Osteocyte (in vitro differentiated cells): ENCODE measurements at places on chromosomes 7 and 10. TPM values are rescaled to one million over a fixed set of nuclear protein-coding genes. Genes with fewer than 3 reads are reported as not detected.

DNA sequence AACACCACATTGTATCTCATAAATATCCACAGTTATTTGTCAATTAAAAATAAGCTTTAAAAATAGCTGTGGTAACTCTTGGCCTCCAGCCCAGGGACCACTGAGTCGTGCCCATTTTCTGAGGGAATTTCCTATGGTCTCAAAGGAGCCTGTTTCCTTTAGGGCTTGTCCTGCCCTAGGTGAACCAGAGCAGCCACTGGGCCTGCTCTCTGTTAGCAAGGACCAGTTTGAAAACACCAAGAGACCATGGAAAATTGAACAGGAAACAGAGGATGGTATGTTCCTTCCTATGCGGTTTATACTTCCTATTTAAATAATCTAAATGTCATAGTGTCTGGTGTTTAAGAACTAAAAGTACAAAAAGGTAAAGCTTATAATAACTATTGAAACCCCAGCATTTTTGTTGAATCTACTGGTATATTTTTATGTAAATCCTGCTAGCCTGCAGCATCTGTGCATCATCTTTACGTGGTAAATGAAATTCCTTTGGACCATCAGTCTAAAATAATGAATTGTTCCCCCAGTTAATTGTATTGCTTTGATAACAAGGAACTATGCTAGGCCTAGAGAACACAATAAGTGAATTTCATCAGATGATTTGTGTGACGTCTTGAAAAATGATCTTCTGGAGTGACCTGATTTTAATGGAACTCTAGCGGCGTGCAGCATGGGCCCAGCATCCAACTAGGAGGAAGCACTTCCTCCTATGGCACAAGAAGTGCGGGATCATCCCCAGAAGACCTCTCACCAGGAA, 333.7 kb downstream of the GFRA1 start:
- no peak overlapping the region for H3K27ac ChIP-seq
- no peaks in the 10 kb centered on the region for H3K36me3 ChIP-seq
- no peak for DNase-seq
- peaks cover 24% of the 10 kb centered on the region for H3K4me1 ChIP-seq

DNA sequence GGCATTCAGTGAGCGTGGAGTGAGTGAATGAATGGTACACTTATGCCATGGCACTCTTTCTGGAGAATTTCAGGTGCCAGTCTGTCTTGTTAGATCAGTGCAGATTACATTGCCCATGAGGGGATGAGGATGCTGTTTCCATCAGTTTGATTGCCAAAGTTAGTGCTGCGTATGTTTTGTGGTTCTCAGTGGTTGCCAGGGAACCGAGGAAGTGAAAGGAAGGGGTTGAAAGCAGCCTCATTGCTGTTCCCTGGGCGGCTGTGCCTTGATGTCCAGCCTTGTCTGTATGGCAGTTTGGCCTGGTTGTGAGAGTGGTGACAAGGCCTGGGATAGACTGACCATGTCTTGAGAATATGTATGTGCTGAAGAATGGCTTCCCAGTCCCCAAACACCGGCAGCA, 30.2 kb downstream of the WBP1L start:
- peak overlapping the region; percentile 16 for H3K4me3 ChIP-seq
- H3K27ac ChIP-seq = peak overlapping the region; percentile 94
- H3K27me3 ChIP-seq = no peaks in the 10 kb centered on the region
- H3K36me3 ChIP-seq = no peaks in the 10 kb centered on the region
- H3K4me1 ChIP-seq = peaks cover 84% of the 10 kb centered on the region

- H3K4me3 ChIP-seq = no peak overlapping the region
- no peak for DNase-seq
- peaks cover 33% of the 10 kb centered on the region for H3K4me1 ChIP-seq
- peak overlapping the region; percentile 38 for H3K27ac ChIP-seq
- H3K36me3 ChIP-seq = peaks cover 32% of the 10 kb centered on the region
Measured at GRCh38 chr10:14126697-14127440, 203.9 kb downstream of the FRMD4A start.

DNA sequence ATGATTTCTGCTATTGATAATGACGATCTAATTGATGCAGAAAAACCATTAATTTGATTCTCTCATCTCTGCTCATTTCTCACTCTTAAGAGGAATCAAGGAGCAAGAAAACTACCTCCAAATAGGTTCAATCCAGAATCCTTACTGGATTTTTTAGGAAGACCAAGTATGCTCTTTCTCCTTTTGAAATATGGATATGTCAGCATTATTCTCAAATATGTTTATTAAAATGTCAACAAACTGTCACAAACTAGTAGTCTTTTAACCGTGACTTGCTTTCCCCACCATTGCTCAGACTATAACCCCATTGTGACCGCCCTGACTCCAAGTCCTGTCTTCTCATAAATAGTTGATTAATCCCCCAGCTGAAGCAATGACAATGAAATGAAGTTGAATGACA, 1.1 kb upstream of the ATOH7 start:
- DNase-seq = no peak
- no peak overlapping the region for H3K4me3 ChIP-seq
- no peak overlapping the region for H3K27ac ChIP-seq
- peaks cover 7% of the 10 kb centered on the region for H3K4me1 ChIP-seq
- H3K36me3 ChIP-seq = no peaks in the 10 kb centered on the region
- peaks cover 31% of the 10 kb centered on the region for H3K27me3 ChIP-seq

GRCh38 chr10:97974100-97974499, 56.3 kb downstream of the CRTAC1 start:
- DNase-seq = no peak
- no peaks in the 10 kb centered on the region for H3K4me1 ChIP-seq
- no peak overlapping the region for H3K27ac ChIP-seq
- peaks cover 69% of the 10 kb centered on the region for H3K27me3 ChIP-seq

GRCh38 chr7:18580950-18581349, 85.4 kb downstream of the HDAC9 start:
- no peak for DNase-seq
- no peak overlapping the region for H3K4me3 ChIP-seq

DNA sequence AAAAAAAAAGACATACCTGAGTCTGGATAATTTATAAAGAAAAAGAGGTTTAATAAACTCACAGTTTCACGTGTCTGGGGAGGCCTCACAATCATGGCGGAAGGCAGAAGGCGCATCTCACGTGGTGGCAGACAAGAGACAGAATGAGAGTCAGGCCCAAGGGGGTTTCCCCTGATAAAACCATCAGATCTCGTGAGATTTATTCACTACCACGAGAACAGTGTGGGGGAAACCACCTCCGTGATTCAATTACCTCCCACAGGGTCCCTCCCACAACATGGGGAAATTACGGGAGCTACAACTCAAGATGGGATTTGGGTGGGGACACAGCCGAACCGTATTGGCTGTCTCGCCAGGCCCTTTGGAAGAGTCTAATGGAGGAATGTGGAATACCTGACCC, 9.0 kb upstream of the MAFK start:
- no peak for DNase-seq
- H3K27ac ChIP-seq = no peak overlapping the region
- no peak overlapping the region for H3K4me3 ChIP-seq

- DNase-seq = peak; percentile 77
- H3K27me3 ChIP-seq = no peaks in the 10 kb centered on the region
- H3K36me3 ChIP-seq = no peaks in the 10 kb centered on the region
- no peak overlapping the region for H3K27ac ChIP-seq
- H3K4me3 ChIP-seq = no peak overlapping the region
- no peaks in the 10 kb centered on the region for H3K4me1 ChIP-seq
Measured at GRCh38 chr10:131726076-131726880, 174.5 kb upstream of the PPP2R2D start.

DNA sequence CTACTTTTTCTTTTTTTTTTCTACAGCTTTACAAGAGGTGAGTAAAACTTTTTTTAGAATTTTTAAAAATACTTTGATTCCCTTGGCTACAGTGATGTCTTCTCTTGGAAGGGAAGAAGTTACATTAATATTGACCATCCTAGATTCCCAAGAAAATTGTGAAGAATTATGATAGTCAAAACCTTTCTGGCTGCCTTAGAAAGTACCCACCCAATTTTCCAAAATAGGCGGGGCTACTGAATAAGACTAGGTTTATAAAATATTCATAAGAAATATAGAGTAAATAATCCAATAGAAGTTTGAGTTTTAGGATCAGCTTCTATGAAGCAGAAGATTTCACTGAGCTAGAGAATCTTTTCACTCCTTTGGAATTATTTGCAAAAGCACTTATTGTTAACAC, 3.0 kb downstream of the COL1A2 start:
- DNase-seq = no peak
- H3K27ac ChIP-seq = peak overlapping the region; percentile 81
- H3K4me1 ChIP-seq = peaks cover 53% of the 10 kb centered on the region
- H3K27me3 ChIP-seq = no peaks in the 10 kb centered on the region

DNA sequence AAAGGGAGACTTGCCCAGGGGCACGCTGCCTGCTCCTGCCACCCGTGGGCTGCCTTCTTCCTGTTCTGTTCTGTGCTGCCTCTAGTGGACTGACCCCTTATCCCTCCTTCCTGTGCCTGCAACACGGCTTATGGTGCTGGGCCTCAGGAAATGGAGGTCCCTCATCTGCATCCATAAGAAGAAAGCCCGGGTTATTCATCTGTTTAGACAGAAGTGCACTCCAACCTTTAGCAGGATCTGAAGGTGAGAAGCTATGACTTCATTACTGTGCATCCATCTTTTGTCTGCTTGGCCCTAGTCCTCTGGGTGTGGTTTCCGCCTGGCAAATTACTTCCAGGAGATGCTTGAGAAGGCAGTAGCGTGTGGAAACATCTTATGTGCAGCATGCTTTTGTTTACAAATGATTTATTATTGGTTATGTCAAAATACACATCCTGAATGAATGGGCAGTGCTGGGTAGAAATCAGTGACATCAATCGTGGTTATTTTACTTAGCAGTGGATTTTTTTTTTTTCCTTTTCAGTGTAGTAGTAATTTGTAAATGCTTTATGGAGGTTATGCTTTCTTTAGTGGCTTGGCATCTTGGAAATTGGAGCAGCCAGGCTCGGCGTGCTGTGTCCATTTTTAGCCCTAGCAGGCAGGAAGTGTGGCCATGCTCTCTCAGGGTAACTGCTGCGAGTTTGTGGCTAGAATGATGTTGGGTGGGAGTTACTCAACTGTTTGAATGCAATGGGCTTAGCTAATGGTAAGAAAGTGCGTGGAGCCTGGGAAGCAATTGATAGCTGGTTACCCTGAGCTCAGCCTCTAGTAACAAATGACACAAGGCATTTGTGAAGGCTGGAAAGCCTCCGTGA, 12.7 kb downstream of the PTPRE start:
- H3K36me3 ChIP-seq = no peaks in the 10 kb centered on the region
- H3K27ac ChIP-seq = no peak overlapping the region
- peak; percentile 63 for DNase-seq

DNA sequence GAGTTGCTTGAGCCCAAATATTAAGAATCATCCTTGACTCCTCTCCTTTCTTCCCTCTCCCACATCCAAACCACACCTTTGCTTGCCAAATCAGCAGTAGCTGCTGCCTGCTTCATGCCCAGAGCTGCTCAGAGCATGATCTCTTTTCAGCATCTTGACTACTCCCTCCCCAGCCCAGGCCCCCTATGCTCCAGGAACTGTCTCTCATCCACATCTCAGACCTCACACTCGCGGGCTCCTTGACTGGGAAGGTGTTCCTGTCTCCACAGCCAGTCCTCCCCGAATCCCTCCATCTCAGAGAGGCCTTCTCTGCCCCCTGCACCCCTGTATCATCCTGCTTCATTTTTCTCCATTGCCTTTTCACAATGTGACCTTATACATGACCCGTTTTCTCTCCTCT, 157.0 kb downstream of the DNAJB6 start:
- H3K4me1 ChIP-seq = no peaks in the 10 kb centered on the region
- H3K27me3 ChIP-seq = no peaks in the 10 kb centered on the region
- H3K4me3 ChIP-seq = no peak overlapping the region
- peak; percentile 69 for DNase-seq
- H3K36me3 ChIP-seq = no peaks in the 10 kb centered on the region

GRCh38 chr7:6606866-6607583, 8.4 kb upstream of the ZNF853 start:
- no peaks in the 10 kb centered on the region for H3K4me1 ChIP-seq
- H3K36me3 ChIP-seq = peaks cover 18% of the 10 kb centered on the region
- no peaks in the 10 kb centered on the region for H3K27me3 ChIP-seq
- no peak for DNase-seq
- no peak overlapping the region for H3K27ac ChIP-seq

- no peak overlapping the region for H3K27ac ChIP-seq
- no peak for DNase-seq
- H3K27me3 ChIP-seq = no peaks in the 10 kb centered on the region
- no peaks in the 10 kb centered on the region for H3K36me3 ChIP-seq
Measured at GRCh38 chr7:114312649-114313048, 102.0 kb upstream of the FOXP2 start.

DNA sequence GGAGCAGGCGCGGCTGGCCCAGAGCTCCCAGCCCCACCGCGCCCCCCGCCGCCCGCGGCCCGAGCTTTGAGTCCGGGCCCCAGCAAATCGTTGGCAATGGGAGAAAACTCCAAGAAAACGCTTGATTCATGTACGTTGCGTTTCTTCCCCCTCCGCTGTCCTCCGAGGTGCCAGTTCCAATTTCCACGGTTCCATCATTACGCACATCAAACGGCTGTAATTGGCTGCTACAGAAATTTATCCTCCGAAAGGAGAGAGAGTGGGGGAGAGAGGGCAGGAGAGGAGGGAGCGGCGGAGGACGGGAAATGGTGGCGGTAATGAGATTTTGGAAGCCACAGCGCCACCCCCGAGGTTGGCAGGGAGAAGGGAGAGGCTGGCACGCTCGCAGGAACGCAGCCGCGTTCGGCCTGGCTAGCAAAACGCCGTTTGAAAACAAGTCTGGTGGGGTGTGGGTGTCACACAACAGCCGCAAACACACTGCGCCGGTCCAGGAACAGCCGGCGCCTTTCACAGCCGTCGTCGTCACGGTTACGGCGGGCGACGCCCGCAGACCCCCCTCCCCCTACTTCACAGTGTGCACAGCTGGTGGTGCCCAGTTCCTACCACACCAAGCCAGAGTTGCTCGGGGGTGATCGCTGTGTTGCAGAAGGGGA, 57.5 kb downstream of the UNCX start:
- no peaks in the 10 kb centered on the region for H3K4me1 ChIP-seq
- DNase-seq = no peak
- no peak overlapping the region for H3K4me3 ChIP-seq
- H3K27me3 ChIP-seq = peaks cover 2% of the 10 kb centered on the region

- no peak overlapping the region for H3K27ac ChIP-seq
- H3K4me1 ChIP-seq = peaks cover 39% of the 10 kb centered on the region
- no peaks in the 10 kb centered on the region for H3K27me3 ChIP-seq
- no peak overlapping the region for H3K4me3 ChIP-seq
- DNase-seq = no peak
Measured at GRCh38 chr10:86650151-86650550, 4.2 kb upstream of the OPN4 start.

Gene ARHGAP22
- 0.64 and 1.1 TPM in 2 replicates for total RNA-seq

Gene ZNF804B
- total RNA-seq = not detected in 2 replicates

Gene SSC4D
- 0.31 and 0.89 TPM in 2 replicates for total RNA-seq

Gene GPR15LG
- not detected in 2 replicates for total RNA-seq

Gene CYCS
- total RNA-seq = 61.3 and 65.2 TPM in 2 replicates

Gene CYP2W1
- total RNA-seq = not detected in 2 replicates

Gene BHLHA15
- total RNA-seq = not detected in 2 replicates

Gene FOXI2
- total RNA-seq = not detected in 2 replicates

Gene ZC3HAV1
- 42.7 and 43.0 TPM in 2 replicates for total RNA-seq

Gene PTPRZ1
- 0.38 TPM in 1 of 2 replicates, not detected in the other for total RNA-seq

Gene CPA5
- 0.51 TPM in 1 of 2 replicates, not detected in the other for total RNA-seq

Gene SPAM1
- not detected in 2 replicates for total RNA-seq
